Thymus (tissue), 14 donors: ENCODE measurements at places on chromosomes 13 and 19. TPM values are rescaled to one million over a fixed set of nuclear protein-coding genes. Genes with fewer than 3 reads are reported as not detected.

DNA sequence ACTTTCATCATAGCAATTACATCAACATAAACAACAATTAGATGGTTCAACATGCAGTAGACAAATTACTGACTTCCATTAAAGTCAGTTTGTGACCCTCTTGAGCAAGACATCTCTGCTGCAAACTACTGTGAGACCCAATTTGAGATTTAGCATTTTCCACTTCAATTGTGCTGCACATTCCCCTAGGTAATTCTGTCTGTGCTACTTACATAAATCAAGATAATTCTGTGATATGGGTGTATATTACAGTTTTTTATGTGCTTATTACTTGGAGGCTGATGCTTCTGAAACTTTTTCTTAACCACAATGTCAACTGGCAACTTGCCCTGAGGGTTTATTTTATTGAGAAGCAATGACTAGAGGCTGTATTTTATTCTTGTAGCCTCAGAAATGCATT lies 1714.4 kb downstream of the OLFM4 start:
- no peak for DNase-seq

CYP2A6 gene
- 0.09 TPM for total RNA-seq

DNA sequence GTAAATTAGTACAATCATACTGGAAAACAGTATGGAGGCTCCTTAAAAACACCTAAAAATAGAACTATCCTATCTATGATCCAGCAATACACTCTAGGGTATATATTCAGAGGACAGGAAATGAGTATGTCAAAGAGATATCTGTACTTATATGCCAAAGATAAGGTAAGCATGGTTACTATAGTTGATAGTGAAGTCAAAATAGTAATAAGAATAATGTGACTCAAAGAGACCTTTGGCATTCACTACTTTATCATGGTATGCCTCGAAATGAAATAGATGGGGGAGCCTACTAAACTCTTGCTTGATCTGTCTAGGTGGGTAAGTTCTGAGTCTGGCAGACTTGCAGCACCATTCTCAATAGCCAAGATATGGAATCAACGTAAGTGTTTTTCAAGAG lies 30.3 kb downstream of the FXYD5 start:
- no peak for DNase-seq

FKBP8 gene
- total RNA-seq = 153 TPM

GRCh38 chr19:18421371-18421959 lies 2.3 kb downstream of the SSBP4 start:
- no peak for DNase-seq

DNA sequence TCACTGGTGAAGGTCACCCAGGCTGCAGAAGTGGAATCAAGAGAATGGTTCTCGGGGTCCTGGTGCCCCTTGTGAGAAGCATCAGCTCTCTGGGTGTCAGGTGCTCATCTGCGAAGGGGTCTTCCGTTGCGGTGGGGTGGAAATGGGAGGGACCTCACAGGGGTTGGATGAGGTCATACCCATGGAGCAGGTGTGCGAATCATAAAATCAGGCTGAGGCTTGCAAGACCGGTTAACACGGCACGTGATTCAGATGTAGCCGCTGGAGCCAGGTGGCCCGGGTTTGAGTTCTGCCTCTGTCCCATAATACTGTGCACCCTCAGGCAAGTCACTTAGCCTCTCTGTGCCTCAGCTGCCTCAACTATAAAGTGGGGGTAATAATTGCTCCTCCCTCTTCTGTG lies 3.9 kb upstream of the KLK15 start:
- no peak for DNase-seq

DNA sequence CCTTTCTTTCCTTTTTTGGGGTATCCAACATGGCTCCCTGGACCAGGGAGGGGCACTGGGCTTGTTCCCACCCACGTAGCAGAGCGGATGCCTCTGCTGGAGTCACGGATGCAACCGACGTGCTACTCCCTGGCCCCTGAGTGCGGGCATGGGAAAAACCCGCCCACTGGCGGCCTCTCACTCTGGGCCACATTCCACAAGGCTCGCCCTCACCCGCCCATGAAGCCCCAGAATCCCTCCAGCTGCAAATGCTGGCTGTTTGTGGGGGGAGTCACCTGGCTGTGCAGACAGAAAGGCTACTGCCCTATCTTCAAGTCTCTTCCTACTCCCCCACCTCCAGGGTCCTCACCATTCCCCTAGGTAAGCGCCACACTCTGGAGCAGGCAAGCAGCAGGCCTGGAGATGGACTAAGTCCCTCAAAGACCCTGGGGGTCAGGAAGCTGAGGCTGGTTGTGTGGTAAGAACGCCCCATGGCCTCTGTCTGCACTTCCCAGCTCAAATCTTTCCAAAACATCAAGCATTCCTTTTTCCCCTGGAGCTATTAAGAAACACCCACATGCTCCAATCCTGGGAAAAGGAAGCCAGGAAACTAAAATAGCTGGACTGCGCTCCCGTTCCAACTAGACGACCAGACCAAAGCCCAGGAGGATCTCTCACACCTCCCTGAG lies 17.9 kb upstream of the EPHX3 start:
- no peak for DNase-seq

- DNase-seq = no peak
Observed at GRCh38 chr19:7132054-7132453, 62.6 kb downstream of the ZNF557 start.

DNA sequence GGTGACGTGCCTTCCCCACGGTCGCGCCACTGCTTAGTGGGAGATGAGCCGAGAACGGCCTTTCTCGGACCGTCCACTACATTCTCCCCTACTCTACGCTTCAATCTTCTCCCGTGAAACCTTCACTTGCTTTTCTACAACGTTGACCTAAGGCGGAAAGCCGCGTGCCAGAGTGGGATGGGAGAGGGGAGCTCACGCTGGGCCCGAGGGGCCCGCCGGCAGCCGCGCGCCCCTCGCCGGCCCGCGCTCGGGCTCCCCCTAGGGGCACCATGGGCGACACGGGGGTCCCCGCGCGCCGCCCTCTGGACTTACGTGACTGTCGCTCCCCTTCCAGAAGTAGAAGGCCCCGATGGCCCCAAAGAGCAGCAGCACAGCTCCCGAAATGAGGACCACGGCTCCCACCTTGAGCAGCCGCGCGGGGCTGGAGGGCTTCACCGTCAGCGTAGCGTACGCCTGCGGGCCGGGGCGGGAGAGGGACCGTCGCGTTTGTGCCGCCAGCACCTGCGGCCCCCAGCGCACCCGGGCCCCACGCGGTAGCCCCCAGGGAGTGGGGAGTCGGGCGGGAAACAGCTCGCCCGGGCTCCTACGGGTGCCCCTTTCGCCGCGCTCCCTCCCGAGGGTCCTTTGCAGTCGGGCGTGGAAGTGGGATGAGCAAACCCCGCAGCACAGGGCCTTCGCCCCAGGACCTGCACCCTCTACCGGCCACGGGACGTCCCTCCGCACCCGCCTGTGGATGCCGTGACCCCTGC lies 727 bp downstream of the CNMD start:
- peak; percentile 30 for DNase-seq

DNA sequence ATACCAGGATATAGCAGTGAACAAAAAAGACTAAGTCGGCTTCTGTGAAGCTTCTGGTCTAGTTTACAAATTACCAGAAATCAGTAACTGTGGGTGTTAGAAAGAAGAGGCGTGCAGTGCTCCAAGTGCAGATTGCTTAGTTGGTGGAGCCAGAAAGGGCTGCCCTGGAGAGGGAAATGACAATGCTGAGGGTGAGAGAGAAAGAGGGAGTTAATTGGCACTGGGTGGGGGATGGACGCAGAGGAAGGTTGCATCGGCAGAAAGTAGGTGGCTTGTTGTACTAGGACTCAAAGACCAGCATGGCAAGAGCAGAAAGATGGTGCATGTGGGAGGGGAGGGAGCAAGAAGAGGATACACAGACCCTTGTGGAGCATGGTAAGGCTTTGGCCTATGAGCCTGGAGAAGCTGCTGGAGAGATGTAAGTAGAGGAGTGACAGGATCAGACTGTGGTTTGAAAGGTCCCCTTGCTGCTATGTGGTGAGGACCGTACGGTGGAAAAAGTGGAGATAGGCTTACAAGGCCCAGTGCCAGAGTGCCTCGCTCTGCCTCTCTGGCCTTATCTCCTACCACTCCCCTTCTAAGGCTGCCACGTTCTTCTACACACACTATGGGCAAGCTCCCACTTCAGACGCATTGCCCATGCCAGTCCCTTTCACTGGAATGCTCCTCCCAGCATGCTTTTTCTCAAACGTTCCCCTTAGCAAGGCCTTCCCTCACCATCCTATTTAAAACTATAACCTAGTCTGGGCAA lies 13.5 kb downstream of the SMG9 start:
- DNase-seq = no peak

RFPL4AL1 gene
- total RNA-seq = 0.28 TPM

RNASEH2A gene
- total RNA-seq = 30.3 TPM

TPTE2 gene
- total RNA-seq = 0.05 TPM

DNA sequence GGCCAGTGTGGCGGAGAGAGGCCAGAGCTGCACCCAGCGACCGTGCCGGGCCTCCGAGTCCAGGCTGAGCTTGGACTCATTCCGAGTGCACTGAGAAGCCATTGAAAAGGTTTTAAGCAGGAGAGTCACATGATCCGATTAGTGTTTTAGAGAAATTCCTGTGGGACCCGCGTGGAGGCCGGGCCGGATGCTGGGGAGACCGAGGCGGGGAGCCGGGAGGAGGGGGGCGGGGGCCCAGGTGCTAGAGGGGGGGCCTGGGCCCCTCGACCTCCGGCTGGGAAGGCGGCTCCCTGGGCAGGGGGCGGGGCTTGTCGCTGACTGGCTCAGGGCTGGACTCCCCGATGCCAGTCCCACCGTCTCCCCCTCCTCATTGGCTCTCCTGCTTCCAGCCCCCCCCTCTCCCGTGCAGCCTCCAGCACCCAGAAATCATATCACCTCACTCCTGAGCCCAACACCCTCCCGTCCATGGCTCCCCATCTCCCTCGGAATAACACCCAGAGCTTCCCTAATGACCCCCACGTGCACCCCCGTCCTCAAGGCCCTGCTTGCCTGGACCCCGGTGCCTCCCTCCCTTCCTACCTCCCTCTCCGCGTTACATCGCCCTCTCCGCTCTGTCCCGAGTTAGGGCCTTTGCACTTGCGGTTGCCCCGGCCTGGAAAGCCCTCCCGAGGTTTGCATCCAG lies 5.2 kb upstream of the ZNF579 start:
- no peak for DNase-seq

GRCh38 chr19:38144667-38145066 lies 79.4 kb downstream of the DPF1 start:
- no peak for DNase-seq

DNA sequence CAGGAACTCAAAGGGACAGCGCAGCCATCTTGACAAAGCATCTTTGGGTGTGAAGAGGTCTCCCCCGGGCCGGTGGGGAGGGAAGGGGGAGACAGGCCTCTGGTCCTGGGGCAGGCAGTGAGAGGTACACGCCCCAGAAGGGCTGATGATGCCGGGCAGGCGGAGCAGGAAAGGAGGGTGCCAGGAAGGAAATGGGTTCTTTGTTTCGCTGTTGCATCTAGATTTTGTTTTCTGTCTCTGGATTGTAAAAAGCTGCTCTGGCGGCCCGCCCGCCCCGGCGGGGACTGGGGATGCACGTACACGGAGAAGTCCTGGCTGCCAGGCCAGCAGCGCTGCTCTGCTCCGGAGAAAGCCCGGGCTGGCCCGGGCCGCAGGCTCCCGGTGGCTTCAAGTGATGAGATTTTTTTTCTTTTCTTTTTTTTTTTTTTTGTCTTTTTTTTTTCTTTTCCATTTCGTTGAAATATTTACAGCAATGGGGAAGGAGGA lies 13.2 kb upstream of the ASF1B start:
- no peak for DNase-seq

DNA sequence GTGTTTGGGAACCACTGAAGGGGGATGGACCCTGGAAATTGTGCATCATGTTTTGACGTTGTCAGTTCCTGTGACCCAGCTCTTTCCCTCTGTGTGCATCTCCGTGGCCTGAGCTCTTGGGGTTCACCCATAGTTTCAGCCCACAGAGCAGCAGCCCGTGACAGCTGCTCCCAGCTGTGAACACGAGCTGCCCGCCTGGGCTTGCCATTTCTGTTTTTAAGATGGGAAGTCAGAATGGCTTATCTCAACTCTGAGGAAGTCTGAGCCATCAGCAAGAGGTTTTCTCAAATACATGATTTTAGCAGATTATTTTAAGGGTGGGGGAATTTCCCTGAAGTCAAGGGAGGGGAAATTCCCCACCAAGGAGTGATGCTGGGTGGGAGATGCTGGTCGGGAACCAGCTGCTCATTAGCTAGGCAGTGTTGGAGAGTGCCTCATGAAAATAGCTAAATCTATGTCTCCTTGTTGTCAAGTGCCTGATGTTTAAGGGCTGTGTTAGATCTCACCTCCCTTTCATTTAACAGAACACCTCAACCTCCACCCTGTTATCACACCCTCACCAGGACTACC lies 34.8 kb upstream of the C1QTNF9 start:
- no peak for DNase-seq

GRCh38 chr13:32214071-32214470 lies 101.1 kb downstream of the ZAR1L start:
- no peak for DNase-seq

S1PR5 gene
- 0.61 TPM for total RNA-seq

DNA sequence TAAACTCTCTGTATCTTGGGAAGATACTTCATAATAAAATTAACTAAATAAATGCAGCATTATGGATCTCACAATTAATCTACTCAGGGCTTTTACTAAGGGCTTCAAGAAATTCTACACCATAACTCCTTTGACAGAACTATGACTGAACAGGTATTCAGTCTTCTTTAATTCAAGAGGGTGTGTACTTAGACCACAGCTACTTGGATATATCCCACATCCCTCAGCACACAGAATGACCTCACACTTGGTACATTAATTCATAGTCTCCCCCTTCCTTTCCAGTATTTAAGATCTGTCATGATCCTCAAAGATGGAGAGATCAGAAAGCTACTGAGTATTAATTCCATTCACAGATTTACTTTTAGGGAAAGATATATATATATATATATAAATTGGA lies 11.6 kb downstream of the DIAPH3 start:
- no peak for DNase-seq

- DNase-seq = no peak
Observed at GRCh38 chr19:24060687-24061356, 26.2 kb upstream of the ZNF254 start.

LIM2 gene
- not detected for total RNA-seq

DNA sequence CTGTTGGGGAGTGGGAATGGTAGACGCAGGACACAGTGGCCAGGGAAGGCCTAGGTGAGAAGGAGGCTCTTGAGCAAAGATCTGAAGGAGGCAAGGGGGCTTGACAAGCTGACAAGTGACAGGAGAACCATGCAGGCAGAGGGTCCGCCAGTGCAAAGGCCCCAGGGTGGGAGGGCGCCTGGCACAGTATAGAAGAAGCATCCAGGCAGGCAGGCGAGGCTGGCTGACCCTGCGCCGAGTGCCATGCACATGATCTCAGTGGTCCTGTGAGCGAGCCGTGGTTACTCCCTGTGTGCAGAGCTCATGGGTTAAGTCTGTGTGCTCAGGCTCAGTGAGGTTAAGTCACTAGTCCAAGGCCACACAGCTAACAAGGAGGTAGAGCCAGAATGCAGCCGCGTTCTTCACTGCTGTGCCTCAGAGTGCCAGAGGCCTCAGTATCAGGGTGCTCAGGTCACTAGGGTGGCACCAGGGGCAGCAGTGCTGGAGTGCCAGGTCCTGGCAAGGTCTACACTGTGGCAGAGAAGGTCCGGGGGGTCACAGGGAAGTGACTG lies 15.2 kb downstream of the CNFN start:
- no peak for DNase-seq

- DNase-seq = no peak
Observed at GRCh38 chr13:52405369-52405766, 604 bp downstream of the THSD1 start.

GRCh38 chr19:22422211-22422610 lies at the start of gene ZNF98:
TSS of gene ZNF98 (minus strand) at chr19:22422346. CDS start at chr19:22422224, 122 bp downstream.
- no peak for DNase-seq
